ENCODE measurements at places on chromosomes 11 and 22. TPM values are rescaled to one million over a fixed set of nuclear protein-coding genes. Genes with fewer than 3 reads are reported as not detected.

The SHISAL1 gene
- under 0.01 TPM for total RNA-seq

The OR56A1 gene
- total RNA-seq = not detected

The C11orf65 gene
- total RNA-seq = 0.10 TPM

The DRD4 gene
- not detected for total RNA-seq

The MOV10L1 gene
- total RNA-seq = 46.7 TPM

The ALDH3B1 gene
- 2.0 TPM for total RNA-seq

The CFAP300 gene
- total RNA-seq = 0.33 TPM

The GAB2 gene
- 46.1 TPM for total RNA-seq

The RRP8 gene
- total RNA-seq = 11.1 TPM

The A4GALT gene
- total RNA-seq = 36.3 TPM

The CD3G gene
- not detected for total RNA-seq

The LRRC56 gene
- total RNA-seq = 1.3 TPM

The OR5A1 gene
- total RNA-seq = not detected

The KLHL35 gene
- 2.0 TPM for total RNA-seq
